HS-5 (cell line): ENCODE measurements at places on chromosomes 11 and 22.

- DNase-seq = no peak
Measured at GRCh38 chr11:108468478-108468864, 1.1 kb upstream of the C11orf65 start.

DNA sequence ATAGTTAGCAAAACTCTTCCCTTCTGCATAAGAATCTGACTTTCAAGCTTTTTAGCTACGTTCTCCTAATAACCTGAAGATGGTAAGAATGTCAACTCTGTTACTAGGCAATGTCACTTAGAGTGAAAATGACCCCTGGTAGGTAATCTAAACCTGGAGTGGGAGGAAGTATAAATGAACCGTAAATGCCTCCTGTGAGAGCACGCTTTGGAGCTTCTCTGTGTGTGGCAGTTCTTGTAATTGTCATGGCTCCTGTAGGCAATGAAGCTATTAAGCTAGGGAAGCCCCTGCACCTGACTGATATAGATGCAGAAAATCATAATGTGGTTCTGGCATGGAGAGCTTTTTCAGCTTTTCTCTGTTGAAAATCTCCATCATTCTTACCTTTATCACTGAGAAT, 29.4 kb downstream of the CALCA start:
- DNase-seq = no peak

DNA sequence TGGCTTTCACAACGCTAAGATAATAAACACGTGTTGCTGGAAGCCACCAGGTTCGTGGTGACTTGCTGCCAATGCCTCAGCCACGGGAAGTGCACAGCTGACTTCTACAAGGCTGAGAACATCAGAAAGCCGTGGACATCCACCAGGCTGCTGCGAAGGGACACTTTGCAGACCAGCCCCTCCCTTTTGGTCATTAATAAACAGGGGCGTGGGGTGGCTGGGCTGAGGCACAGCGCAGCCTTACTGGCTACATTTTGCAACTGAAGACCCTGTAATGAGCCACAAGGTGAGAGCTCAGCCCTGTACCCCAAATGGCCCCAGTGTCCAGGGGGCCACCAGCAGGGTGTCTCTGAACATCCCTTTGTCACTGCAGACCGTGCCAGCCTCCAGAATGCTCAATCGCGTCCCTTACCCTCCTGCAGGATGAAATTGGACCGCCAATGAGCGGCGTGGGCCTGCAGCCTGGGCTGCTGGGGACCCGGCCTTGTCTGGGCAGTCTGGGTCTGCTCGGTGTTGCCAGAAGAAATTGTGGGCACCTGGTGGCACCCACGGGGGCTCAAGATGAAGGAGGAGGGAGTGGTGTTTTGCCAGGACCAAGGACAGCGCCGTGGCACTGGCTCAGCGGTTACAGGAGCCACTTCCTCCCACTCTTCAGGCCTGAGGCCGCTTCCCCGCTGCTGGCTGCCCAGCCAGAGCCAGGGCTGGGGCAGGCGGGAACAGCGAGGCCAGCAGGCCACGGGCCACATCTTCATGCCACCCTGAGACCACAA, 181.9 kb downstream of the CTTN start:
- no peak for DNase-seq

DNA sequence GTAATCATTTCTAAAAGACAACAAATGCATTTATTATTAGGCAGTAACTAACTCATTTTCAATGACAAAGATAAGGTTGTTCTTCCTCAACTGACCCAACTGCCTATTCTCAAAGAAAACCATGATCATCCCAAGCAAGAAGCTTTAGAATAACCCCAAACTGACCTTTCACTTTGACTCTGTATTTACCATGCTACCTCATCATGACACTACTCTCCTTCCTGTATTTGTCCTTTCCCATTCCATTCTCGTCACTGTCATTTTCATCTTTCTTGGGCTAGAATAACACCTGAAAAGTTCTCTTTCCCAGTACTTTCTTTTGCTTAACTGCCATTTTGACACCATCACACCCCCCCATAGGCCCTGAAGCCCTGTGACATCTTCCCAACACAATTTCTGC, 48.3 kb downstream of the TCF20 start:
- DNase-seq = no peak

GRCh38 chr22:47393191-47393590, 630.7 kb downstream of the TBC1D22A start:
- DNase-seq = no peak

- DNase-seq = no peak
Measured at GRCh38 chr11:46917762-46918082, 628 bp downstream of the LRP4 start.

DNA sequence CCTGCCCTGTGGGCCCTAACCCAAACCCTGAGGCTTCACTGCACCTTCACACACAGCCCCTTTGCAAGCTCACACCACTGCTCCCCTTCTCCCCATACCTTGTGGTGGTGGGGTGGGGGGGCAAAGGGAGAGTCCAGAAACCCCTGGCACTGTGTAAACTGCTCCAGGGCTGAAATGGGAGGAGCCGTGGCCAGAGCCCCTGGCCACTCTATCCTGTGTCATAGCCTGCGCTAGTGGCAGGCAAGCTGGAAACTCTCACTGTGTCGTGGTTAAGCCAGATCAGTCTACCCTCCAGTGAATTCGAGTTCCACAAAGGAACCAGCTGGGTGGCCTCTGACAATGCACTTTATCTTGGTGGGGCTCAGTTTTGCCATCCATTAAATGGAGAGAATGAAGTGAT, 8.4 kb upstream of the SYT13 start:
- no peak for DNase-seq

GRCh38 chr11:9072626-9073176, 18.7 kb downstream of the SCUBE2 start:
- DNase-seq = no peak

DNA sequence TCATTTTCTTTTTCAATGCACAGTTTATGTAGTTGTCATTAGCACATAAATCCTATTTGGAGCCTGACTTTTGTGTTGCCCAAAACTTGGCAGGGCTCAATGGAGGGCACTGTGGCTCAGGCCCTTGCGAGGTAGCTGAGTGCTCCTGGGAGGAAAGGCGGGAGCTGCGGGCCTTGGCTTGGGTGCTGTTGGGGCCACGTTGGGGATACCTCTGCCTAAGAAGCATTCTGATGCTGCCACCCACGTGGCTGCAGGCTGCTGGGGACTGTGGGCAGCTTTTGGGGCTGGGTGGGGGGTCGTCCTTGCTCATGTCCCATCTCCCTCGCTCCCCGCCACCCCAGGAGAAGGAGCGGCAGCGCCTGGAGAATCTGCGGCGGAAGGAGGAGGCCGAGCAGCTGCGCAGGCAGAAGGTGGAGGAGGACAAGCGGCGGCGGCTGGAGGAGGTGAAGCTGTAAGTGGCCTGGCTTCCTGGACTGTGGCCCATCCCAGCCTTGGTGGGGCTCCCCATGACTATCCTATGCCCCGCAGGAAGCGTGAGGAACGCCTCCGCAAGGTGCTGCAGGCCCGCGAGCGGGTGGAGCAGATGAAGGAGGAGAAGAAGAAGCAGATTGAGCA, 20.9 kb downstream of the INCENP start:
- DNase-seq = no peak

DNA sequence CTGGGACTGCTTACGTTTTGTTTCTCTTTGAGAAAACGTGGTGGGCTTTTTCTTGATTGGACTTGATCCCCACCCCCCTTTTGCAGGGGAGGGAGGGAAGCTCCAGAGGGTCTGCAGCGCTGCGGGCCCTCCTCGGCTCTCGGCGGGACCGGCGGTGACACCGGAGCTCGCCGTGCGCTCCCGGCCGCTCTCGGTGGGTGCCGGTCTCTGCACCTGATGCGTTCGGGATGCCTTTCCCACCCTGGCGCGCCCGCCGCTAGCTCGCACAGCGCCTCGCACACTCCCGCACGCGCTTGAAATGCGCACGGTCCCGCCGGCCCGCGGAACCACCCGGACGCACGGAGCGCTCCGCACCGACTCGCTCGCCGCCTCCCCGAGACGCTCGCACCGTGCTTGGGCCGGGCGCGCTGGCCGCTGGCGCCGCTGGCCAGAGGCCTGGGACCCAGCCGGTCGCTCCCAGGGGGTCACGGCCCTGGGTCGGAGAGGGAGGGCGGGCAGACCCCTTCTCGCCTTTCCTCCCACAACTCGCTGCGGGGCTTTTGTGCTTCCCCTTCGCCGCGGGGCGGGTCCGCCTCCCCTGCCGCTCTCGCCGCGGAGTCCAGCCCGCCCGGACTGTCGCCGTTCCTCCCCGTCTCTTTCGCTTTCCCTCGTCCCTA, 1.0 kb downstream of the ZBTB16 start:
- DNase-seq = no peak

- peak; percentile 74 for DNase-seq
Measured at GRCh38 chr11:6926208-6927029, at the start of gene ZNF215. Gene ZNF215 (plus strand): TSS chr11:6926426. CDS start chr11:6932273, 5,847 bp downstream.

DNA sequence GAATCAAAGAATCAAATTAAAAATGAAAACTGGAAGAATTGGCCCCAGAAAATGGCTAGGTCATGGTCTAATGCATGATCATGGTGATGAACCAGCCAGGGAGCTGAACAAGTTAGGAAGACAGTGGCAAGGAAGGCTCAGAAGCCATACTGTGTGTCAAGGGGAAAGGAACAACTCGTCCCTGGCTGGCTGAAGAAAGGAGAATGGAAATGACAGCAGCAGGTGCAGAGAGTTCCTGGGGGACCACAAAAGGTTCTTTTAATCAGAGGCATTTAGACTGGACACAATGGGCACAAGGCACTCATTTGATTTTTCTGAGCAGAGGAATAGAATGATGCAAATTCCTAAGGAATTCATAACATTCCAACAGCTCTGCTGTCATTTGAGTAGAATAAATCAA, 209.9 kb downstream of the LARGE1 start:
- no peak for DNase-seq

- no peak for DNase-seq
Measured at GRCh38 chr22:31848411-31848810, 94.6 kb downstream of the DEPDC5 start.

DNA sequence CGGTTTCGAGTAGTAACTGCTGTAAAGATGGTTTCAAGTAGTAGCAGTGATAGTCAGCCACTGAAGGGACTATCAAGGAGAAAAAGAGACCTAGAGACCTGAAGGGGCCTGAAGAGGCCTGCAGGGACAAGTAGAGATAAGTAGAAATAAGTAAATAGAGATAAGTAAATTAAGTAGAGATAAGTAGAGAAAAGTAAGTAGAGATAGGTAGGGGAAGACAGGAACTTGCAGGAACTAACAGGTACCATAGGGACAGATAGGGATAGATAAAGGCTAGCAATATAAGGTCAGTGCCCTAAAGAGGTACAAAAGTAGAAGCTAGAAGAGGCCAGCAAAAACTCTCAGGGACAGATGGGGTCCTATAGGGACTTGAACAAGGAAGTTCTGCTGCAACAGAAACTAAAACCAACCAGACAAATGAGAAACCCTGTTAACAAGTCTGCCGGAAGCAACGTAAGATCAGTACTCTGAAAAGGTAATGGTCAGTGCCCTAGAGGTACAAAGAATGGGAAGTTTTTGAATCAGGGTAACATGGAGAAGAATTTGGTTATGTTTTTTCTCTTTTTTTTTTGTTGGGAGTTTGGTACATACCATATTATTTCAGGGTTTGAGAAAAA, 9.6 kb upstream of the SC5D start:
- DNase-seq = no peak

GRCh38 chr11:57161351-57161750, 20.4 kb upstream of the LRRC55 start:
- no peak for DNase-seq

DNA sequence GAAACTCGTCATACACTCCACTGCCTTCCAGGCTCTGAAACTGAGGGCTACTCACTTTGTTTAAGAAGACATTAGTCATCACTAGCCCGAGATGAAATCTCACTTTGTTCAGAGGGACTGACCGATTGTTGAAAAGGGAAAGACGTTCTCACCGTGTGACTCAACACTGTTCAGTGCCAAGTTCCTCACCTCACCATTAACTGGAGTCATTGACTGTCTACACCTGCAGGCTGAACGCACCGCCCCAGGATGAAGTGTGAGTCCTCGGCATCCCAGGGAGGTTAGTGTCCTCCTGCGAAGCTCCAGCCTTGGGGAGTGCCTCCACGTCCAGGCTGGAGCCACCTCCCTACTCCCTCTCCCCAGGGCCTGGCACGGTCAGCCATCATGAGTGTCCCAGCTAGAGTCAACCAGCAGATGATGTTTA, 30.4 kb downstream of the FADD start:
- peak; percentile 88 for DNase-seq

- DNase-seq = no peak
Measured at GRCh38 chr22:38510416-38510970, 4.4 kb upstream of the DDX17 start.

DNA sequence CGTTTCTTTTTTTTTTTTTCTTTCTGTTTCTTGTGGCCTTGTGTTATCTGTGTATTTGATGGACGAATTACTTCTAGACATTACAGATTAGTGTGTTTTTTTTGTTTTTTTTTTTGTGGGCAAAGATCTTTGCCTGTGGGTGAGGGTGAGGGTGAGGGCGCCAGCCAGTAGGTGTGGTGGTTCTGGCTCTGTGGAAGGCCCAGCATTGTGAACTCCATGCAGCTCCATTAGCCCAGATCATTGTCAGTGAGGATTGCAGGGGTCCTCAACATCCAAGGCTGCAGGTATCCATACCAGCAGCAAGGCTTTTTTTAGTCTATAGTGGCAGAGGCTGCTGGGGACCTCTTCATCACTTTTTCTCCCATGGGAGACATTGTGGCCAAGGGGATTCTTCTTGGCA, 13.7 kb downstream of the BIRC2 start:
- no peak for DNase-seq

DNA sequence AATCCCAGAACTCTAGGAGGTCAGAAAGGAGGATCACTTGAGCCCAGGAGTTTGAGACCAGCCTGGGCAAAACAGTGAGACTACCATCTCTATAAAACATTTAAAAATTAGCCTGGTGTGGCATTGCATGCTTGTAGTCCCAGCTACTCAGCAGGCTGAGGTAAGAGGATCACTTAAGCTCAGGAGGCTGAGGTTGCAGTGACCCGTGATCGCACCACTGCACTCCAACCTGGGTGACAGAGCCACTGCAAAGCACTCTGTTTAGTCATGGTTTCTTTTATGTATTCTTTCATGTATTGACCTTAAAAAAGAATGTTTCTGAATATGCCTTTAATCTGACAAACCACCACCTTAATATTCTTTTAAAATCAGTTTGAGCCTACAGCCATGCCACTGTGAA, 52.2 kb downstream of the BIRC2 start:
- no peak for DNase-seq

DNA sequence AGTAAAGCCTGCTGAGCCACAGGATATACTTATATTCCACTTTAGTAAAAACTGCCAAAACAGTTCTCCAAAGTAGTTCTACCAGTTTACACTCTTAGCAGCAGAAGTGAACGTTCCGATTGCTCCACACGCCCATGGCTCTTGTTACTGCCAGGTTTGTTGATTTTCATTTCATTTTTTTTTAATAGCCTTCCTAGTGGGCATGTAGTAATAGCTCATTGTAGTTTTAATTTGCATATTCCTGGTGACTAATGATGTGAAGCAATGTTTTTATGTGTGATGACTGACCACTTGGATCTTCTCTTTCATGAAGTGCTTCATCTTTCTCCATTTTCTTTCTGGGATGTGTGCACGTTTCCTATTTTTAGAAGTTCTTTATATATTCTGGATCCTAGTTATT, 4.8 kb upstream of the C11orf97 start:
- DNase-seq = no peak

- DNase-seq = no peak
Measured at GRCh38 chr22:46756097-46756496, 6.4 kb upstream of the TBC1D22A start.

GRCh38 chr11:68965901-68966853, 14.6 kb downstream of the MRGPRD start:
- no peak for DNase-seq

- no peak for DNase-seq
Measured at GRCh38 chr22:50315289-50316113, 8.1 kb upstream of the PLXNB2 start.
